Skeletal muscle cell (primary cell): ENCODE measurements at places on chromosomes 1 and 21.

- no peak for DNase-seq
These were observed 2.8 kb downstream of the PIGV start for GRCh38 chr1:26790551-26790953.

- no peak for DNase-seq
These were observed 6.7 kb downstream of the GON4L start for GRCh38 chr1:155850345-155850744.

DNA sequence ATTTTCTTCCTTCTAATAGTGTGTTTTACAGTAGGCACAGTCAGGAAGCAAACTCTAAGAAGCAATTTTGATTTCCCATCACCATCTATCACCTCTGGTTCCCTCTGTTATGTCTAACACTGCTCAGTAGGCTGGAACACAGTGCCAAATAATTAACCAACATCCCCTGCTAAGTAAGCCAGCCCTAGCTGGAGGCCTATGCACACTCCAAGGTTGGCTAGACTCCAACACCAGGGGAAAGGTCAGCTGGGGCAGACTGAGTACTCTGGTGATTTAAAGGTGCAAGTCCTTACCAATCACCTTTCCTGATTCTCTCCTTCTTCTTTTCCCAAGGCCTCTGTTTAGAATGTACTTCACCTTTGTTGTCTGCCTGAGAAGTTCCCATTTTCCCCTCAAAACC is 46.5 kb upstream of the BEND5 start:
- DNase-seq = no peak

GRCh38 chr1:207328908-207329440 is 7.5 kb downstream of the CD55 start:
- DNase-seq = no peak

GRCh38 chr1:12015001-12015491 is 4.3 kb upstream of the MIIP start:
- DNase-seq = no peak

GRCh38 chr1:115114308-115114707 is 25.0 kb upstream of the TSPAN2 start:
- DNase-seq = no peak
